ENCODE measurements at places on chromosomes 6 and 20.

- DNase-seq, result peak; percentile 74
These were observed 150.8 kb downstream of the ESR1 start for GRCh38 chr6:151958332-151958731.

- no peak for DNase-seq
These were observed 96.9 kb upstream of the FOXO3 start for GRCh38 chr6:108463784-108464183.

DNA sequence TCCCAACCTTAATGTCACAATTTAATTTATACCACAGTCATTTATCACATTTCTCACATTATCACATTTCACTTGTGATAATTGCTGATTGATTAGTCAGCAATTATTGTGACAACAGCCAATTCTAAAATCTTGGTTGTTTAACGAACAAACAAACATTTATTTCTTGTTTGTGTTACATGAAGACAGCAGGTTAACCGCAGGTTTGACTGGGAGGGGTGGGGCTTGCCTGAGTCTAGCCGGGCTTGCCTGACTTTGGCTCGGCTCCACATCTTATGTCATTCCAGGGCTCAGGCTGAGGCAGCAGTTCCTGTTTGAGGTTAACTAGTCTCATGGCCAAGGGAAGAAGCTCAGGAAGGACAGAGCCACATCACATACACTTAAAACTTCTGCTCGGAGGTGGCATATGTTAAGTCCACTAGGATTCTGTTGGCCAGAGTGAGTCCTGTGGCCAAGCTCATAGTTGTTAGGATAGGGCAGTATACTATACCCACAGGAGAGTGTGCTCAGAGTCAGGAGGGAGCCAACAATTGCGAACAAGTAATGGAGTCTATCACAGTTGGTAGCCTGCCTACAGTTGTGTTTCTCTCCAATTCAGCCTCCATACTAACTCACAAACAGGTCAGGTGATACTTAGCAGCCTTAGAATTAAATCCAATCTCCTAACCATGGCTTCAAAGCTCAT is 90.0 kb upstream of the IFNGR1 start:
- DNase-seq, result peak; percentile 51

- DNase-seq, result no peak
These were observed 52.9 kb downstream of the NEDD9 start for GRCh38 chr6:11179419-11180202.

DNA sequence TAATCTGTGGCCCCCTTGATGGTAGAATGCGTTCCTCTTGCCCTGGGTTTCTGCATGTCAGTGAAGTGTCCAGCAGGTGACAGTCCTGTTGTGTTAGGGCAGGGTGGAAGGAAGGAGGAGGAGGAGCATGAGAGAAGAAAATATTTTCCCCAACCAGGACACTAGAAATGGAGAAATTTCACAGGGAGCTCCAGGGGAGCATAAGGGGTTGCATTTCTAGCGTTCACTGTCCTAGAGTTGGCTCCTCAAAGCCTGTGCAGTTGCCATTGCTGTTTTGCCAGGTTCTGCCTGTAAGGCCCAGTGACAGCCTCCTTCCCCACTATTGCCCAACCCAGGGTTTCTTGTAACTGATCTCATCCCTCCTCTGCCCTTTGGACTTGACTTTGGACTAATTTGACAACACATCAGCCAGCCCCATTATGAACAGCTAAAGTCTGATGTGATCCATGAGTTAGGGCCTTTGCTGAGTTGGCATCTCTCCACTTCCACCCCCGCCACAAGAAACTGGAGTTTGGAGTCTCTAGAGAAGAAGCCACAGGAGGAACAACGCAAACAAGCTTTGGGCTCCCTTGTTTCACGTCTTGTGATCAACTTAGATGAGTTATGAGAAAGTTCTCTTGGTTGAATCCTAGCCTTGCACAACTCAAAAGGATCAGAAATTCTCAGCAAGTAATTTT is 14.0 kb upstream of the FAM50B start:
- no peak for DNase-seq

- no peak for DNase-seq
These were observed 27.1 kb downstream of the RIPOR3 start for GRCh38 chr20:50664254-50664653.

DNA sequence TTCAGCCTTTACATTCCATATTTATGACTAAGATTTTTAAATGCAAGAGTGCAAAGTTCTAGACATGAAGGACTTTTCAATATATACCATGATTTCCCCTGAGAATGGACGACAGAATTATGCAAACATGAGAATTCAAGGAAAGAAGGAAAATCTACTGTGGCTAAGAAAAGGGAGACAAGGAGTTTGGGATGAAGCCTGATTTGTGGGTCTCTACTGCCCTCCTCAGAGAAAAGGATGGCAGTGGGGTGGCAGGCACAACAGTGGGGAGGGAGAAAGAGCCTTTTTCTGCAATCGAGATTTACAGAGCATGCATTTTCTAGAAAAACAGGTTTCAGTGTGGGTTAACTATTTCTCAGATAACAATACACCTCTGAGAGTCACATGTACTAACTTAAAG is 466.9 kb upstream of the NRSN1 start:
- DNase-seq, result peak; percentile 18

- no peak for DNase-seq
These were observed 496 bp downstream of the GRM4 start for GRCh38 chr6:34145161-34146020.

- no peak for DNase-seq
These were observed 6.5 kb upstream of the C6orf136 start for GRCh38 chr6:30640481-30640880.

- no peak for DNase-seq
These were observed 24.0 kb upstream of the INSM1 start for GRCh38 chr20:20343932-20344331.

DNA sequence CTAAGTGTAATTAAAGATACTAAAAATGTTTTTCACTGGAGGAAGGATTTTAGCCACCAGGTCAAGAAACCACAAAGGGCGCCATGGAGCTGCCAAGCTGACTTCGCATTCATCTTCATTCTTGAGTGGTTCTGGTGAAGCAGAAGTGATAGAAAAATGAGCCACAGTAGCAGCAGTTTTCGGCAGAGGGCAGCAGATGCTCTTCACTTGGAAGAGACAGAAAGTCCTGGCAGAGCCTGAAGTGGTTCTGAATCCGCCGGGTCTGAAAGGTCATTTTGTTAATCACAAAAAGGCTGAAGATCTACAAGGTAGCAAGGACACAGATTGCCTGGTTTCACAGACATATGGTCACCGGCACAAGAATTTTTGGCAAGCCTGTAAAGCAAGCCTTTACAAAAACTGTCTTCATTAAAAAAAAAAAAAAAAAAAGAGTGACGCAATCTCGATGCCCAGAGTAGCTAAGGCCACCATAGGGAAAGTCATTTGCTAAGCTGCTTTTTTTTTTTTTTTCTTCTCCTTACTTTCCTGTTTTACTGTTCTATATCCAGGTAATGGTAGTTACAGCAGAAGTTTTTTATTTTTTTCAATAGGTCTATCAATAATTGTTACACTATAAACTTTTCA is 345.1 kb upstream of the AGPAT4 start:
- DNase-seq, result no peak

All from HCEC 1CT (cell line).